ENCODE measurements at places on chromosomes 11 and 22.

GRCh38 chr11:19929147-19929546 lies 216.5 kb downstream of the NAV2 start:
- no peak for DNase-seq

DNA sequence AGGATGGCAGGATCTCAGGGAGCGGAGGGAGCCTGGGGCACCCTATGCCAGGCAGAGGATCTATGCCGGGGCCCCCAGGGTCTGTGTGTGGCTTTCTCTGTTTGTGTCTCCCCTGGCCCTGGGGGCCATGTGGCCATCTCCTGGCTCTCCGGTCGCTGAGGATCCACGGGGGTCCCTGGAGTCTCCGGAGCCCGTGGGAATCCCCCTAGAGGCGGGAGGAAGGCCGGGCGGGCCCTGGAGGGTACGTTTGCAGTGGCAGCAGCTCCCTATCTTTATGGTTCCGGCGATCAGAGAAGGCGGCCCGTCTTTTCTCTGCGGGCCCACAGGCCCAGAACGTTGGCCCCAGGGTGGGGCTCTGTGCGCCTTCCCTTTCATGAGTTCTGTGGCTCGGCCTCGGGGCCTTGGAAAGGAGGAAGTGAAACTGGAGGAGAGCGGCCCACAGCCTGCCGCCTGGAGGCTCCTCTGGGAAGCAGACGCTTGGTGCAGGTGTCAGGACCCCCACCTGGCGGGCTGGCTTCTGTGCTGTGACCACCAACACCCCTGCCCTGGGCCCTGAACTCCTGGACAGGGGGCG lies 82.1 kb downstream of the KCNQ1 start:
- peak; percentile 55 for DNase-seq

- DNase-seq = no peak
Measured at GRCh38 chr11:33471541-33471940, 214.4 kb downstream of the HIPK3 start.

- no peak for DNase-seq
Measured at GRCh38 chr11:13338019-13338426, 60.4 kb downstream of the BMAL1 start.

DNA sequence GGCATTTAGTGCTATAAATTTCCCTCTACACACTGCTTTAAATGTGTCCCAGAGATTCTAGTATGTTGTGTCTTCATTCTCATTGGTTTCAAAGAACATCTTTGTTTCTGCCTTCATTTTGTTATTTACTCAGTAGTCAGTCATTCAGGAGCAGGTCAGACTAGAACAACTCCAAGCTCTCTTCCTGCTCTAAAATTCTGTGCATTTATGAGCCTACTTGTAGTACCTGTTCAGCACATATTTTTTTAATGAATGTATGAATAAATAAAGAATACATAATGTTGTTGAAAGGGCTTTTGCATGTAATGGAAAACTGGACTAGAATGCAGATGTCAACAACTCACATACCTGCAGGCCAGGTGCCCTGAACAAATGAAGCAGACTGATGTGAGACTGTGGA lies 13.7 kb upstream of the HEPHL1 start:
- no peak for DNase-seq

DNA sequence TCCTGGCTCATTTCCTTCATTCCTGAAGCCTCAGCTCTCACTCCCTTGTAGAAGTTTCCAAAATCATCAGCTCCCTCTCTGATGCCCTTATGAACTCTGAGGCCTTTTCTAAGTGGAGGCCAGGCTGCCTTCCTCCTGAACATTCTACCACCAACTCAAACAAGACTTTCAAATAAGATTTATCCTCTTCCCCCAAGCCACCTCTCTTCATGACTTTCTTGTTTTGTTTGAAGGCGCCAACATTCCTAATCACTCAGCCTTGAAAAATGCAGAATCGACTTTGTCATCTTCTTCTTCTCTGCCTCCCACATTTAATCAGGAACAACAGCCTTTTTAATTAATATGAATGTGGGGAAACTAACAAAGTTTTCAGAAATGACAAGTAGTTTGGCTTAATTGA lies 927.9 kb downstream of the OPCML start:
- DNase-seq = no peak

DNA sequence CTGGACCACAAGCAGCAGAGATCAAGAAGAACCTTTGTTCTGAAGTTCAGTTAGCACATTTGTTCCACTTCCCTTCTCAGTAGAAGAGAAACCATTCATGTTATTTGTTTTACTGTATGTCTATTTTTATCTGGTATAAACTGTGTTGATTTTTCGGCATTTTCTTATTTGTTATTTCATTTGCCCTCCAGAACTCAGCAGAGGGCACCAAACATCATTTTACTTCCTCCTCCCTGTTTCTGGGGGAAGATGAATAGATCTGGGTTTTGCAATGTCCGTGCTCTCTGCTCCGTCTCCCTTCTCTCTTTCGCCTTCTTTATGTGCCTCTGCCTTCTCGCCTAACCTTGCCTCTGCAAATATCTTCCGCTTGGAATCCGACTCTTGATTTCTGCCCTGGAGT lies 366.9 kb downstream of the NTM start:
- no peak for DNase-seq

DNA sequence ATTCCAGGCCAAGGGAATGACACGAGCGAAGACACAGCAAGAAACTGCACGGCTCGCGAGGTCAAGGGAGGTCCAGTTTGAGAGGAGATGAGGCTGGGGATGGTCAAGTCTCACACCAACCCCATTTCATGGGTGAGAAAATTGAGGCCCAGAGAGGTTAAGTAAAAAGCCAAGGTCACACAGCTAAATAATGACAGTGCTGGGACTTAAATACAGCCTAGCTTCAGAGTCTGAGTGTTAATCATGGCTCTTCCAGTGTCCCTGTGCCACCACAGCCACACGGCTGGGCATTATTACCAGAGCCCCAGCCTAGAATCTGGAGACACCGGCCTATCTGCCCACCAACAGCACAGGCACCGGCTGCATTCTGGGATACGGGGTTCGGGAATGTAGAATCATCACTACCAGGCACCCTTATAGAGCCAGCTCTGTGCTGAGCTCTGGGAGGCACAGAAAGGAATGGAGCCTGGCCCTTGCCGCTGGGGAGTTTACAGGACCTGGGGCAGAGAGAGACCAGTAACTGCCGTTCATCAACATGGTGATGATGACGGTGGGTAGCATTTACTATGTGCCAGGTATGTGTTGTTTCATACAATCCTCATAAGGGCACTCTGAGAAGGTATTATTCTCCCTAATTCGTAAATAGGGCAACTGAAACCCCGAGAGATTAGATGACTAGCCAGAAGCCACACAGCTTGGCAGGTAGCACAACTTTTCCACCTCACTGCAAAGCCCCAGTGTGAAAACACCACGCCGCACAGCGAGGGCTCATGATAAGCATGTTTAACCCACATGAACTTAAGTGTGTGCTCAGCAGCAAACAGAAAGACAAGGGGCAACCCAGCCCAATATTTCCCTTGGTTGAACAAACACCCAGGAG lies 51.8 kb downstream of the CD6 start:
- DNase-seq = peak; percentile 82

- DNase-seq = no peak
Measured at GRCh38 chr11:64721359-64721699, 1.7 kb downstream of the NRXN2 start.

GRCh38 chr11:16883174-16883573 lies 131.0 kb downstream of the PLEKHA7 start:
- no peak for DNase-seq

All from activated CD8-positive, alpha-beta memory T cell treated with anti-CD3 and anti-CD28 coated beads, Interleukin-2, amount 50 U/mL, for 48 hours (primary cell).